H1 (cell line): ENCODE measurements at places on chromosomes 6 and 20. TPM values are rescaled to one million over a fixed set of nuclear protein-coding genes. Genes with fewer than 3 reads are reported as not detected.
A peak's percentile ranks its signal among the peaks of the same experiment; 100 is the strongest.

DNA sequence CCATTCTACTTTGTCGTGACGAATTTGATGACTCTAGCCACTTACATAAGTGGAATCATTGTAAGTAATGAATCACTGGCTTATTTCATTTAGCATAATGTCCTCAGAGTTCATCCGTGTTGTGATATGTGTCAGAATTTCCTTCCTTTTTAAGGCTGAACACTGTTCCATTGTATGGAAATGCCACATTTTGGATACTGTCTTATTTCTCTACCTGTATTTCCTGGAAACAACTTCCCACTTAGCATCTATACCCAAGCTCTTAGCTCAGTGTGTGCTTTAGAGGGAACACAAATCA is 28.8 kb upstream of the GGTLC1 start:
- DNase-seq: no peak
- no peaks in the 10 kb centered on the region; the same call in 1 of the 2 replicates for H3K27me3 ChIP-seq
- no peaks in the 10 kb centered on the region for H3K36me3 ChIP-seq
- H3K4me3 ChIP-seq: no peak overlapping the region
- no peak overlapping the region for H3K27ac ChIP-seq
- no peaks in the 10 kb centered on the region for H3K4me1 ChIP-seq

DNA sequence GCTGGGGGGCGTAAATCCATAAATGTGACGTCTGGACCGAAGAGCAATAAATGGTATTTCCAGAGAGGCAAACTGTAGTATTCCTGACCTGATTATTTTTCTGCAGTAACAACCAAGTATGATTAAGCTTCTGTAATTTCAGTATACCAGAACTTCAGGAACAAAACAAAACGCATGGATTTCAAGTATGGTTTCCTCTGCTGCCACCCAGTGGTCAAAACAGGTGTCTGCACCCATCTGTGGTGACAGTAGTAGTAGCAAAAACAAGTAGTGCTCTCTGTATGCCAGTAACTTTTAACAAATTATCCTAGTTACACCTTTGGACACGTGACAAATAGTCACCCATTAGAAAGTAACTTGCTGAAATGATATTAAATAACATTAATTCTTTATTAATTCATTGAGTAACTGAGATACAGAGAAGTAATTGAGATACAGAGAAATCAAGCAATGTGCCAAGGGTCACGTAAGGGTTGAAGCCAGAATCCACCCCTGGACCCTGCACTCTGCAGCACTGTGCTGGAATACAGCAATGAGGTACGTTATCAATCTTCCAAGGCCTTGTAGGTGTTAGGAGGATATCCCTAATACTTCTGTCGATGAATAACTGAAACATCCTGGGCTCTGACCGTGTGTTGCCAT is 7.9 kb downstream of the CALHM4 start:
- no peak overlapping the region for H3K27ac ChIP-seq
- H3K4me3 ChIP-seq: no peak overlapping the region
- H3K27me3 ChIP-seq: no peaks in the 10 kb centered on the region

DNA sequence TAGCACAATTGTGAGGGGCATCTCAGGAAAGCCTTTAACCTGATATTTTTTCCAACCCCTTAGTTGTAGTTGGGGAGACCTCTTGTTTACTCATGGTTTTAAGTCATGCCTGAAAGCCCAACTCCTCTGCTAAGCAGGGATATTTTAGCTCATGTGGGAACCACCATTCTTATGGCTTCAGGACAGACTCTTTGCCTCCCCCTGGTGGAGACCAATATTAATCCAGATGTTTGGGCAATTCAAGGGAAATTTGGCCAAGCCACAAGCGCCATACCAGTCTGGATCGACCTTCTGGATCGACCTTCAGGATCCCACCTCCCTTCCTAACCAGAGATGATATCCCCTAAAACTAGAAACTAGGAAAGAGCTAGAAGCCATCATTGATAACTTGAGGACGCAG is 211.2 kb downstream of the C6orf118 start:
- H3K4me3 ChIP-seq: no peak overlapping the region
- H3K27ac ChIP-seq: no peak overlapping the region
- no peaks in the 10 kb centered on the region for H3K36me3 ChIP-seq
- DNase-seq: no peak
- no peaks in the 10 kb centered on the region for H3K4me1 ChIP-seq
- H3K27me3 ChIP-seq: no peaks in the 10 kb centered on the region

- H3K27me3 ChIP-seq: no peaks in the 10 kb centered on the region
- peaks cover 16% of the 10 kb centered on the region for H3K4me1 ChIP-seq
- no peak overlapping the region for H3K4me3 ChIP-seq
- DNase-seq: no peak
- H3K27ac ChIP-seq: no peak overlapping the region
Observed at GRCh38 chr20:63958471-63958870, 2.3 kb upstream of the UCKL1 start.

DNA sequence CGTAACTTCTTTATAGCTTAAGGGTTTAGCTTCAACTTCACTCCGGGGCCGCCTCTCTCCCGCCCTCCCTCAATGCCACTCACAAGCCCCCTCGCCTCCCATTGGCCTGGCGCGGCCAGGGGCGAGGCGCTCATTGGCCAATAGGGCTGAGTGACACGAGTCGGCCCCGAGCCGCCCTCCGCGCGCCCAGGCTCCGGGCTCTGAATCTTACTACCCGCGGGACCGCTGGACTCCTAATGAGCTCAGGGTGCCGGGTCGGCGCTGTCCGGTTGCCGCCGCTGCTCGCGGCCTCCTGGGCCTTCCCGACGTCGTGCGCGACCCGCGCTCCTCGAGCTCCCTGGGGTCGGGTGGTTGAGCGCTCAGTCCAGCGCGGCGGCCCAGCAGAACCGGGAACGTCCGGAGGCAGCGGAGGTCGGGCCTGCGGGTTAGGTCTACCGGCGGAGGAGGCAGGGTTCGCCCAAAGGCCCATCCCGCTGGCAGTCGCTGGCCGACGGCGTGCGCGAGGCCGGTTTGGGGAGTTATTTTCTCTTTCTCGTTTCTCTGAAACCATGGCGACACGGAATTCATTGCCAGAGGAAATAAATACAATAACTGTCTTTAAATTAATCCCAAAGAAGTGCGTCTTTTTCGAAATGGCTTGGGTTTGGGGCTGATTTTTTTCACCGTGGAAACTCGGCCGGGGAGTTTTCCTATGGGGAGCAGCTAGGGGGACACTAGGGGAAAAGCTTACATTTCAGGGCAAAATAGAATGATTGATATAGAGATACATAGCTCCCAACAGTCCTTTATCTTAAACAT is at the start of gene SIM1:
Gene SIM1, minus strand, starts transcription at position 19 of the 798 bp plus-strand sequence. CDS start 1,453 bp downstream, outside the sequence.
- H3K4me1 ChIP-seq: peaks cover 36% of the 10 kb centered on the region
- DNase-seq: peak; percentile 75
- H3K36me3 ChIP-seq: no peaks in the 10 kb centered on the region
- H3K27me3 ChIP-seq: peaks cover 100% of the 10 kb centered on the region
- no peak within 1 kb of the TSS for H3K27ac ChIP-seq

DNA sequence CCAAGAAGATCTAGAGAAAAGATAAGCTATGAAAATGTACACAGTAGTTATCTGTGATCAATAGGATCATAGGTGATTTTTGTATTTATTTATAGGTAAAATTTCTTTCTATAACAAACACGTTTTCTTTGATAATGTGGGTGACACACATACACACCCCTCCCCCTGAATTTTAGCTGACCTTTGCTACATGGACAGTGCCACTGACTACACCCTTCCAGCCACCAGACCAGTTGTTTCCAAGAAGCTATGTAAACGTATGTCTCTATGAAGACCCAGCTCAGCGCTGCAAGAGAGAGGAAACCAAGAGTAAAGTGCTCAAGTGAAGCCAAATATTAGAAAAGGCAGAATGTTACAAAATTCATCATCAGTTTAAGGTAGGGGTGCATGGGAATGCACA is 16.3 kb downstream of the MOCS1 start:
- no peak for DNase-seq
- peaks cover 2% of the 10 kb centered on the region; the same call in 1 of the 2 replicates for H3K36me3 ChIP-seq
- H3K27me3 ChIP-seq: no peaks in the 10 kb centered on the region
- H3K4me1 ChIP-seq: no peaks in the 10 kb centered on the region
- H3K27ac ChIP-seq: no peak overlapping the region

- H3K4me1 ChIP-seq: peaks cover 2% of the 10 kb centered on the region
- H3K4me3 ChIP-seq: peak within 1 kb of the TSS; percentile 37
- H3K36me3 ChIP-seq: no peaks in the 10 kb centered on the region
Observed at GRCh38 chr6:39314273-39314795, at the start of gene KCNK17. Gene KCNK17, minus strand, starts transcription at chr6:39314419. Its CDS starts 99 bp downstream, at chr6:39314320.

GRCh38 chr20:53639128-53639527 is 45.5 kb upstream of the ZNF217 start:
- H3K36me3 ChIP-seq: no peaks in the 10 kb centered on the region
- no peak overlapping the region for H3K4me3 ChIP-seq
- H3K4me1 ChIP-seq: no peaks in the 10 kb centered on the region; the same call in 1 of the 2 replicates

- no peak overlapping the region for H3K27ac ChIP-seq
- H3K36me3 ChIP-seq: no peaks in the 10 kb centered on the region
- no peak overlapping the region for H3K4me3 ChIP-seq
- DNase-seq: no peak
- no peaks in the 10 kb centered on the region for H3K27me3 ChIP-seq
Observed at GRCh38 chr20:48761023-48761785, 66.6 kb downstream of the PREX1 start.

DNA sequence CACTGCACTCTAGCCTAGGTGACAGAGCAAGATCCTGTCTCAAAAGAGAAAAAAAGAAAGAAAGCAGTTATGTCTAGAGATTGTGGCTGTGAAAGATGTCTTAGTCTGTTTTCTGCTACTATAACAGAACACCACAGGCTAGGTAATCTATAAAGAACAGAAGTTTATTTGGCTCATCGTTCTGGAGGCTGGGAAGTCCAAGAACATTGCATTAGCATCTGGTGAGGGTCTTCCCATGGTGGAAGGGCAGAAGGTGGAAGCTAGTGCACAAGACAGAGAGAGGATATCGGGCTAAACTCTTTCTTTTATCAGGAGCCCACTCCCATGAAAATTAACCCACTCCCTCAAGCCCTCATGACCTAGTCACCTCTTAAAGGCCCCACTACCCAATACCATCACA is 16.2 kb upstream of the RALY start:
- no peaks in the 10 kb centered on the region for H3K4me1 ChIP-seq
- no peak overlapping the region for H3K4me3 ChIP-seq
- no peak for DNase-seq
- no peaks in the 10 kb centered on the region for H3K36me3 ChIP-seq
- H3K27ac ChIP-seq: no peak overlapping the region

Gene SLC22A3
- 0.77 and 1.0 TPM in 2 replicates for polyA plus RNA-seq

Gene ERGIC3
- polyA plus RNA-seq: 341 and 364 TPM in 2 replicates

Gene COL9A3
- 21.7 and 39.7 TPM in 2 replicates for polyA plus RNA-seq

Gene KIAA1755
- polyA plus RNA-seq: 0.23 and 0.27 TPM in 2 replicates
